ENCODE measurements at places on chromosomes 2 and 18.

GRCh38 chr2:12697617-12698016, 19.1 kb upstream of the TRIB2 start:
- DNase-seq = no peak

- peak; percentile 45 for DNase-seq
These were observed 165.9 kb upstream of the PGAP1 start for GRCh38 chr2:197092431-197092830.

- DNase-seq = no peak
These were observed 55.9 kb downstream of the ZAP70 start for GRCh38 chr2:97769308-97769707.

- no peak for DNase-seq
These were observed 70.5 kb downstream of the SMAD4 start for GRCh38 chr18:51100385-51101120.

- peak; percentile 26 for DNase-seq
These were observed 13.4 kb upstream of the CELF4 start for GRCh38 chr18:37578886-37579513.

- no peak for DNase-seq
These were observed 68.6 kb upstream of the COL5A2 start for GRCh38 chr2:189248141-189248540.

All from BE2C (cell line).